Activated T-cell treated with anti-CD3 and anti-CD28 coated beads for 48 hours (primary cell): ENCODE measurements at places on chromosomes 2 and 18.

DNA sequence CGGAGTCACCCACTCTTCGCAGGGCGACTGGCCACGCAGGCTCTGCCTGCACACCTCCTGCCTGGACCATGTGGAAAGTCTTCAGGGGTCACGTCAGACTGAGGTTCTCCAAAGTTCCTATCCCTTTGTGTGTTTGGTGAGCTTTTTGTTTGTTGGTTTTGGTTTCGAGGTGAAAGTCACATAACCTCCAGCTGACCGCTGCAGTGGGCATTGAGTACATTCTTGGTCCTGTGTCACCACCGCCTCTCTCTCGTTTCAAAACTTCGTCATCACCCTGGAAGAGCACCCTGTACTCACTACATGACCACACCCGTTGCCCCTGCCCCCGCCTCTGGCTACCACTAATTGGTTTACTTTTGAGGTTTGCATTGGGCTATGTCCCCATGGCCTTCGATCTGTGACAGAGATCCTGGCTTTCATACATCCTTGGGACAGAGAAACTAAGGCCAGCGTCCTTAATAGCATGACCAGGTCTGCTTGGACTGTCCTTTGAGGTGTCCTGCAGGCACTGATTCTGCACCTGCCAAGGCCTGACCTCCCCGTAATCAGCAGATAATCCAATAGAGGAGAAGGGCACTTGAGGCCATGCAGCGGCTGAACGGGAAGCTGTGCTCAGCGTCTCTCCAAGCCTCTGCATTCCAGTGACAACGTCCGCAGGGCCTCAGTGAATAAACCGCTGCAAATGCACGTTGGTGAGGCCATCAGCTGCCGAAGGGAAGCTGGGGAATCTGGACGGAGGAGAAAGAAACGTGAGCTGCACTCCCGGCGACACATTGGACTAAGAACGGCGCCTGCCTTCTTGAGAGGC is 46.8 kb downstream of the SH3BP4 start:
- no peak for DNase-seq

DNA sequence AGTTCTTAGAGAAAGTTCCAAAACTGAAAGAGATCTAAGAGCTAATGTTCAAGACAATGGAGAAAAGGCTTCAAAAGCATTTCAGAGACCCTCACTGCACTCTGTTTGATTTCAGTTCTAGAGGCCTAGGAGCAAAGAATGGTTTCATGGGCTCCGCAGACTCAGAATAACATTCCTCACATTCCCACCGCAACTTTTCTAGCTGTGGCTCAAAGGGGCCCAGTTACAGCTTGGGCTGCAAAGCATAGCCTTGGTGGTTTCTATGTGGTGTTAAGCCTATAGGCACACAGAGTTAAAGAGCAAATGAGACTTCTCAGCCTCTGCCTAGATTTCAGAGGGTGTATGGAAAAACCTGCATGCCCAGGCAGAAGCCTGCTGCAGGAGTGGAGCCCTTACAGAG is 73.0 kb downstream of the FSIP2 start:
- DNase-seq: no peak

DNA sequence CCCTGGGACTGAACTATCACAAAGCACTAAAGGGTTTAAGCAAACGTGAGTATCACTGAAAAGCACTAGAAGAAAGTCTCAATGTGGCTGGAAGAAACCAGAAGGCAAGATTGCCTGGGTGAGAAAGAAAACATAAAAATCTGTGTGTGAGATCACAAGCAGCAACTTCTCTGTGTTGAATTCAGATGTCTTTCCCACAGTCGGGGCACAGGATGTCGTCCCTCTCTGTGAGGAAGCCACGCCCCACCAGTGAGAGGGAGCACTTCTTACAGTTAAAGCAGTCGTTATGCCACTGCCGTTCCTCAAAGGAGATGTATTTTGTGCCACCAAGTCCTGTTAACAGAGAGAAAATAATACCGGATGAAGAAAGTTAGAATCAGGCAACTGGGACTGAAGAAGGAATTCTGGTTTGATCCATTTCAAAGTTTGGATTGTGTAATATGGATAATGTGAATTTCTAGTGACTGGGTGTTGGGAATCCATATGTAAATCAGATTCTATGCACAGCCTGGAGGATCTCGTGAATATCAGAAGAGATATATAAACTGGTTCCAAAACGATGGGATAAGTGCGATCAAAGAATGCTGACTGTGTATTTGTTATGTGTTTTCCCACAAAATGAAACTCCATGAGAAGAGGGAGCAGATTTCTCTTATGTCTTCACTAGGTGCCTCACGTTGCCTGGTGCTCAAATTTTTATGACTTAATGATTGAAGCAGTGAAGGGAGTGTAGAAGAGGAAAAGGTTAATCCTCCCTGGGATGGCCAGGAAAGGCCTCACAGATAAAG is 24.0 kb downstream of the C2orf49 start:
- no peak for DNase-seq

GRCh38 chr2:71100195-71100964 is 29.6 kb downstream of the MCEE start:
- peak; percentile 22 for DNase-seq

DNA sequence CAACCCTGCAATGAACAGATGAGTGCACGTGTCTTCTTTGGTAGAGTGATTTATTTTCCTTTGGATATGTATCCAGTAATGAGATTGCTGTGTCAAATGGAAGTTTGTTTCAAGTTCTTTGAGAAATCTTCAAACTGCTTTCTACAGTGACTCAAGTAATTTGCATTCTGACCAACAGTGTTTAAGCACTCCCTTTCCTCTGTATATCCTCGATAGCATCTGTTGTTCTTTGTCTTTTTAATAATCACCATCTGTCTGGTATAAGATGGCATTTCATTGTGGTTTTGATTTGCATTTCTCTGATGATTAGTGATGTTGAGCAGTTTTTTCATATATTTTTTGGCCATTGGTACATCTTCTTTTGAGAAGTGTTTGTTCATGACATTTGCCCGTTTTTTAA is 1608.3 kb upstream of the ZEB2 start:
- DNase-seq: no peak

DNA sequence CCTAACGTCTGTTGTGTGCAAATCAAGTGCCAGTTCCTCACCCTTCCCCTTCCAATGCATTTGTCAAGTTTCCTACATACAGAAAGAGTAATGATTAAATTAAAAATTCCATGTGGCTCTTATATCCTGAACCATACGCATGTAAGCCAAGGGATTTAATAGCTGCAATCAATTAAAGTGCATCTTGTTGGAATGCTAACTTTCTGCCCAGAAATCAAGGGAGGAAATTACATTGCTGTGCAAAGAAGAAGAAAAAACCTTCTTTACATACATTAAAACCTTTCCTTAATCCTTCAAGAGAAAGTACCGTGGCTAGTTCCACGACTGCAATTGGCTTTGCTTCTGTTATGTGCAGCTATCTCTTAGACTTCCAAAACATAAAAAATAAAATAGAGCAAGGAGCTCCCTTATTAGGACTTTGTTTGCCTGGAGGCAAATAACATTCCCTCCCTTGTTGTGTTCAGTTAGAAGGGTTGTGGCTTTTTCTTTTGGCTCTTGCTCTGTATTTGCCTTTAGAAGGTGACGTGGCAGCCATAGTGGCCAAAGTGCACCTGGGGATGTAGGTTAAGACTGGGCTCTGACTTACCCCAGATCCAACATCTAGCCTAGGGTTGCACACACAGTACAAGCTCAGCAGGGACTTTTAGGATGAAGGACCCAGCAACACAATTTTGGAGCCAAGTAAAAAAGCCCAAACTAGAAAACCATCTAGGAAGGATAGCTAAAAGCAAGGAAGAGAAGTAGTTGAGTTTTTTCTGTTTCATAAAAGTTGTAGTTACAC is 158.3 kb downstream of the ANTXR1 start:
- no peak for DNase-seq

DNA sequence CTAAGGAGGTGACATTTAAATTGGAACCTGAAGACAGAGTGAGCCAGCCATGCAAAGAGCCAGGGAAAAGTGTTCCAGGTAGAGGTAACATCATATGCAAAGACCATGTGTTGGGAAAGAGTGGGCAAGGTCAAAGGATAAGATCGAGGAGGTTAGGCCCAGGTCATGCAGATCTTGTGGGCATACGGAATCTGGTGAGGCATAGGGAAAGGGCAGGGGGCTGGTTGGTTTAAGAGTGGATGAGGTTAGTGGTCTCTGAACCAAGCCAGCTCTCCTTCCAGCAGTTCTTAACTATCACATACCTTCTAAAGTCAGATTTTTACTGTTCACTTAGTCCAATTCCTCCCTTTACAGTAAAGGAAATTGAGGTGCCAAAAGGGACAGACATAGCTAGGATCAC is 3.0 kb downstream of the ANKRD53 start:
- DNase-seq: no peak
